ENCODE measurements at places on chromosomes 12 and 14. TPM values are rescaled to one million over a fixed set of nuclear protein-coding genes. Genes with fewer than 3 reads are reported as not detected.

GRCh38 chr14:53473480-53473879, 320.4 kb upstream of the DDHD1 start:
- DNase-seq, result no peak

DNA sequence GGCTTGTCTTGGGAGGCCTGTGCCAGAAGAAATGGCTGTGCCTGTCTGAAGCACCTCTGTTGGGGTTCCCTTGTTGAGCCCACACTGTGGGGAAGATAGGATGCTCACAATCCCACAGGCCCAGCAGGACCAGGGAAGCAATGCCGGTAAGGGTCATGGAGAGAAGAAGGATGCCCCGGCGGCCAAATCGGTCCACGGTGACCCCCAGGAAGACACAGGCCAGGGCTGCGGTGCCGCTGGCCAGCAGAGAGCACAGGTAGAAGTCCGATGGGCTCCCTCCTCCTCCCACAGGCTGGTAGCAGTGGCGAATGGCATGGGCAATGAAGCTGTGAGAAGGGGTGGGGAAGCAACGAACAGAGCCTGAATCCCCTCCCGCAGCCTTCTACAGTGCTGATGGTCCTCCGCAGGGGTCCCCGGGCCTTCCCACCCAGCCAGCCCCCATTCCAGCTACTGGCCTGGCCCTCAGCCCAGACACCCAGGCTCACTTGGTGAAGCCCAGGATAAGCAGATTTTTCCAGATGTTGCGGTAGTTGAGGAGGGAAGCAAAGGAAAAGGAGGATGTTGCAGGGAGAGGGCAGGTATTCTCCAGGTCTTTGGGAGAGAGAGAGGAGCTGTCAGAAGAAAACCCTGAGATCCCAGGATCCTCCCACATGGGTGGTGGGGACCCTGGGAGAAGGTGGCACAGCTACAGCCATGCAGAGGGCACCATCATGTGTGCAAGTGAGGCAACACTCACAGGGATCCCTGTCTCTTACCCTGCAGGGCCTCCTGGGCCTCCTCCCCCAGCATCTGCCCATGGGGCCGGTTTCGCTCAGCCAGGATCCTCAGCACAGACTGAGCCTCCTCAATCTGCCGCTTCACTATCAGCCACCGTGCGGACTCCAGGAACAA, 5.0 kb downstream of the SLC22A17 start:
- no peak for DNase-seq

GRCh38 chr12:83559650-83560049, 872.9 kb downstream of the TMTC2 start:
- DNase-seq, result no peak

- DNase-seq, result no peak
Observed at GRCh38 chr14:34018564-34019244, 67.8 kb upstream of the EGLN3 start.

DNA sequence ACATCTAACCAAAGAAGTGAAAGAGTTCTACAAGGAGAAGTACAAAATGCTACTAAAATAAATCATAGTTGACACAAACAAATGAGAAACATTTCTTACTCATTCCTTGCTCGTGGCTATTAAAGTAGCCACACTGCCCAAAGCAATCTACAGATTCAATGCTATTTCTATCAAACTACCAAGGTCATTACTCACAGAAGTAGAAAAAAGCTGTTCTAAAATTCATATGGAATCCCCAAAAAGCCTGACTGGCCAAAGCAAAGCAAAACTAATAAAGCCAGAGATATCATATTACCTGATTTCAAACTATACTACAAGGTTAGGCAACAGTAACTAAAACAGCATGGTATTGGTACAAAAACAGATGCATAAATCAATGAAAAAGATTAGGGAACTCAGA, 305.6 kb downstream of the RPAP3 start:
- no peak for DNase-seq

DNA sequence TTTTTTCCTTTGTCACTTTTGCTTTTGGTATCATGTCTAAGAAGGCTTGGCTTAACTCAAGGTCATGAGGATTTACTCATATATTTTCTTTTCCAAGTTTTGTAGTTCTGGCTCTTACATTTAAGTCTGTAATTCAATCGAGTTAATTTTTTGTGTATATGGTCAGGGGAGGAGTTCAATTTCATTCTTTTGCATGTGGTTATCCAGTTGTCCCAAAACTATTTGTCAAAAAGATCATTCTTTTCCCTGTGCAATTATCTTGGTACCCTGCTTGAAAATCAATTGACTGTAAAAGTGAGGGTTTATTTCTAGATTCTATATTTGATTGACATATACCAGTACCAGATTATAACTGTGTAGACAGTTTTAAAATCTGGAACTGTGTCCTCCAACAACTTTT, 10.2 kb downstream of the USP15 start:
- DNase-seq, result no peak

GRCh38 chr12:66971816-66972215, 292.9 kb upstream of the GRIP1 start:
- no peak for DNase-seq

- no peak for DNase-seq
Observed at GRCh38 chr14:102407258-102407657, 44.5 kb downstream of the TECPR2 start.

GRCh38 chr12:51505360-51506105, 80.9 kb downstream of the SLC4A8 start:
- no peak for DNase-seq

DNA sequence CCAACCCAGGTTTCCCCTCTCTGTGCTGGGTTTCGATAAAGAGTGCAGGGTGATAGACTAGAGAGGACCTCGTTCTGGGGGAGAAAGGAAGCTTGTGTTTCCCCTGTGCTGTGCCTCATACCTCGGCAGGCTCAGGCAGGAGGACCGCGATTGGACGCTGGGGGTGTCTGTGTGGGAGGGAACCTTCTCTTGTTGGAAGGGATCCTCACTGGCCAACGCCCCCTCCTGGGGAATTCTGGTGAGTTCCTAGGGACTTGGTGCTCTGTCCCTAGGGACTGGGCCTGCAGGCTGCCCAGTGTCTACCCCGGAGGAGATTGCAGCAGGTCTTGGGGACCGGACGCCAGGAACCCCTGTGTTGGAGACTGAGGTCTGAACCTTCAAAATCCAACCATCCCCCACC, 157.4 kb upstream of the PRMT8 start:
- DNase-seq, result no peak

DNA sequence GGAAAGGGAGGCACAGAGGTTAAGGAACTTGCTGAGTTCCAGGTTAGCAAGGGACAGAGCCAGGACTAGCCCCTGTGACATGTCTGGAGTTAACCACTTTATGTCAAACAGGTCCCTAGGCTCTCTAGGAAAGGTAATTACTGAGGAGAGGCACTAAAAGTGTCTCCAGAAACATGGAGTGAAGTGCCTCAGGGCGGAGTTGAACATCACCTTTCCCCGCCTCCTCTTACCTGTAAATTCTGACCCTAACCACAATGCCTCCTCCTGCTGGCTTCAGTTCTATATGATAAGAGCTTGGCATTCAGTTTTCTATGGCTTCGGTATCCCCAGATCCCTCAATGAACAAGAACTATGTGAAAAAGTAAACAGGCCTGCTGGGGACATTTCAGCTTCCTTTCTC, 18.1 kb downstream of the RPH3A start:
- DNase-seq, result no peak

DNA sequence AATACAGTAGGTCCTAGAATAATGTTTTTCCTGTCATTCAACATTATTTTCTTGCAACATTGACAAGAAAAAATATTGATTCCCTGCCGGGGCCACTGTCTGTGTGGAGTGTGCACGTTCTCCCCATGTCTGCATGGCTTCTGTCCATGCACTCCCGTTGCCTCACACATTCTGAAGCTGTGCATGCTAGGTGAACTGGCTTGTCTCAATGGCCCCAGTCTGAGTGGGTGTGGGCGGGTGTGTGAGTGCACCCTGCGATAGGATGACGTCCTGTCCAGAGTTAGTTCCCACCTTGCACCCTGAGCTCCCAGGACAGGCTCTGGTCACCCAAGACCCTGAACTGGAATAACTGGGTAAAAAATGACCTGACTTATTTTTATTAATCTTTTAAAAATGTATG, 186.1 kb downstream of the CAND1 start:
- DNase-seq, result no peak

DNA sequence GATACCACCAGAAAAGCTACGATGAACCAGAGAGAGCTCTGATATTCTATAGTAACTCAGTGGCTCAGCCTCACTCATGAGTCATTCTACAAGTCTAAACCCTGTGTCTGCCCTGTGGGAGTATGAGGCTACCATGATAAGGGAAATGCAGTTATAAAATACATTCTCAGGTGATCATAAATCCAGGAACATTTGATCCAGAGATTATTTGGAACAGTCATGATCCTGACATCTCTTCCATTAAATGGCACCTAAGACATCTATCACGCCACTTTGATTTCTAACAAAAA, 202.6 kb upstream of the RASSF8 start:
- no peak for DNase-seq

- no peak for DNase-seq
Observed at GRCh38 chr14:56122301-56122700, 4.1 kb downstream of the PELI2 start.

DNA sequence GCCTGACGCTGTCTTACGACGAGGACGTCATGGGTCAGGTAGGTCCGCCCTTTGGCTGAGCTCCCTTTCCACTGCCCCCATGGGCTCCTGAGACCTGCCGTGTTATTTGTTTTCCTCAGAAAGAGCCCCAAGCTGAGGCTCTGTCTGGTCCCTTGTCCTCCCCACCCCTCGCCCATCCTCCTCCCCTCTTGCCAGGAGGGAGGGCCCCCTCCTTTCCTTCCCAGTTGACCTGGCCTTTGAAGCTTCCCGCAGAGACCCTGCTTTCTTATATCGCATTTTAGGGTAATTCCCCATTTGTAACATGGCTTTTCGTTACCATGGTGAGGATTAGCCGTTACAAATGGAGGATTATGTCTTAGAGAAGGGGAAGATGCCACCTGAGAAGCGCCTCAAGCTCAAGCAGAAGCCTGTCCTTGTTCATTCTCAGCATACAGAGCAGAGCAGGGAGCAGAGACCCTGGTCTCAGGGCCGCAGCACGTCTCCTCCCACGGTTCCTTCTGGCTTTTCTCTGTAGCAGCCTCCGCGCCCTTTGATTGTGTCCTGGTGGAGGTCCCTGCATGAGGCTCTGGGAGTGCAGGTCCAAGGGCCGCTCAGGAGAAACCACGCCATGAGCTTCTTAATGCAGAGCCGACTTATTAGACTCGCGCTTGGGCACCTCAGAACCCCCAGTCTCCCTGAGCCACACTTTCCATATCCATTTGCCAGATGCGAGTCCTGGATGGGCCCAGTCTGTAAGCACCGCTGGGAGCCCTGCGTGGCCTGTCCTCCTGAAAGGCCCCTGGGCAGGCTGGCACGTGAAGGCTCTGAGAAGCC, 47.2 kb downstream of the UBE3B start:
- DNase-seq, result no peak

DNA sequence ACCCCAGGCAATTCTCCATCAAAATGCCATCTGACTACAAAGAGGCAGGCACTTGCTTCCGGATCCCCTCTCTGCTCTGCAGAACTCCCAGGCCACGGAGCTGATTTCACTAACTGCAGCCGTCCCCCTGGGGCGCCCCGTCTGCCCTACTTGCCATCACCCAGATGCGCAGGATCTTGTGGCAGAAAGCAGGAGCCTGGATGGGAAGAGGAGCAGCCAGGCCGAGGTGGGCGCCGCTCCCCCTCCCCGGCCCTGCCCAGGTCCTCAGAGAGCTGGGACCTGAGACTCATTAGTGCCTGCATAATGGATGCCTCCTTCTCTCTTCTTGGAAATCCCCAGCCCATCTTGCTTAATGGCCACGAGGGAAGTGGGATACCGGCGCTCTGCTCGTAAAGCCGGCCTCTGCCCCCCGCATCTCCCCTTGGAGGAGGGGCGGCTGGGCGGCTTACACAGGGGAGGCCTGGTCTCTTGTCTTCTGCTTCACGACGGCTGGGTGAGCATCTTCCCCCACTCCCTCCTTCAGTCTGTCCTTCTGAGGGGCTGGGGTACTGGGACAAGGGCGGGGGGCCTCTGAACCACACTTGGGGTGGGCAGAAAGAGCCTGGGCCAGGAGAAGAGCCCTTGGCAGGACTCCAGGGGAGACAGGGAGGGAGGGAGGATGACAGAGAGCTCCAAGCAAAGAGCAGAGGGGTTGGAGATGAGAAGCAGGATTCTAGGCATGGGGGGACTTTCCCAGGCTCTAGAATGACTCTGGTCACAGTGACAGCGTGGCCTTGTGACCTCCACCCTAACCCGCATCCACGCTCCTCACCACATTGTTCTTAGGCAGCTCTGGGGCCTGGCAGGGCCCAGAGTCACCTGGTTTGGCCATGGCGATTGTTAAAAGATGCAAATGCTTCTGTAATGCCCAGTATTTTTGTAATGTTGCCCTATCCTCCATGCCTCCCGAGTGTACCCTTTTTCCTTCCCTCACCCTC, 19.4 kb upstream of the EML1 start:
- no peak for DNase-seq

- DNase-seq, result no peak
Observed at GRCh38 chr12:132561427-132562156, 48.8 kb downstream of the LRCOL1 start.

GRCh38 chr12:112393328-112393727, 11.1 kb upstream of the HECTD4 start:
- no peak for DNase-seq

- DNase-seq, result no peak
Observed at GRCh38 chr12:87152075-87152474, 877.1 kb downstream of the C12orf50 start.

GRCh38 chr14:35576260-35576659, 42.3 kb downstream of the INSM2 start:
- no peak for DNase-seq

DNA sequence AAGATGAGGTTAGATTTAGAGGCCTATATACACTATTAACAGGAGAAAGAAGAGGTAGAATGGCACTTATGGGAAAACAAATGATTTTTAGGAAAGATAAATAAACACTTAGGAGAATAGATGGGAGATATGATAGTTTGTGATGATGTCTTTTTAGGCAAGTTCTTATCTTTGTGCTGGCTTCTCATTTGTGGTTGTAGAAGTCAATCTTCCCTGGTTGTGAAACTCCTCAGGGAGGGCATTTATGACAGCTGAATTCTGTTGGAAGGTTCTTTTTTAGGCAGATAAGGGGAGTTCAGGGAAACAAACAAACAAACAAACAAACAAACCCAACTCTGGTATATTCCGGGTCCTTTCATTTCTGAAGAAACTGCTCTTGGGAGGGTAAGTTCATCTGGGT, 311.8 kb downstream of the AEBP2 start:
- DNase-seq, result no peak

DNA sequence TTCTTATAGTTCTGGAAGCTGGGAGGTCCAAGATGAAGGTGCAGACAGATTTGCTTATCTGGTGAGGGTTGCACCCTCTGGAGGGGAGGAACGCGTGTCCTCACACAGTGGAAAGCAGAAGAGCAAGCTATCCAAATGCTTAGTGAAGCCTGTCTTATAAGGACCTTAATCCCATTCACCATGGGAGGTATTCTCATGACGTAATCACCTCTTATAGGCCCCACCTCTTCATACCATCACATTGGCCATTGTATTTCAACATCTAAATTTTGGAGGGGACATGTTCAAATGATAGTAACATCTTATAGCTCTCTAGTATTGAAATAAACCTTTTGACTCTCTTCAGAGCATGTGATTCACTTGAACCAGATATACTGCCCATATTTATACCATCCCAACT, 105.0 kb upstream of the MYF6 start:
- DNase-seq, result no peak

IL31 gene
- total RNA-seq, result not detected

NEUROD4 gene
- not detected for total RNA-seq

C12orf50 gene
- 0.19 TPM for total RNA-seq

OXA1L gene
- 116 TPM for total RNA-seq

CABP1 gene
- total RNA-seq, result 0.60 TPM

EML5 gene
- 3.8 TPM for total RNA-seq

CAPZA3 gene
- not detected for total RNA-seq

TPH2 gene
- not detected for total RNA-seq

AQP2 gene
- total RNA-seq, result not detected

CCDC88C gene
- total RNA-seq, result 107 TPM

KRT3 gene
- total RNA-seq, result not detected
